ENCODE measurements at places on chromosomes 1 and 21. TPM values are rescaled to one million over a fixed set of nuclear protein-coding genes. Genes with fewer than 3 reads are reported as not detected.
A peak's percentile ranks its signal among the peaks of the same experiment; 100 is the strongest.

Gene KCNE1
- total RNA-seq: 0.27 TPM

Gene PSMD4
- 194 TPM for total RNA-seq

GRCh38 chr21:44823179-44823660 is 5.4 kb upstream of the SUMO3 start:
- no peak for DNase-seq

DNA sequence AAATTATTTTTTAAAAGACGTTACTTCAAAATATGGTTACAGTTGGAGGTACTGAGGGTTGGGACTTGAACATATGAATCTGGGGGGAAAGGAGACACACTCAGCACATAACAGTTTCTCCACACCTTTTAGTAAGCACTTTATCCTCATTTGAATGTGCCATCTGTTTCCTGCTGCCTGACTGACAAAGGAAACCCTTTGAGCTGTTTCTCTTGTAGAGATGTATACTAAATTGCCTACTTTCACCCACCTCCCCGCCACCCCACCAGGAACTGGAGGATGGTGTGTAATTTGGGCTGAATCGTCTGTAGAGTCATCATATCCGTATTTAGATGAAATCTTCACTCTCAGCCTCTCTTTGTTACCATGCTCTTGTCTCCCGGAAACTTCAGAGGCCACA is 108.1 kb downstream of the KAZN start:
- DNase-seq: peak; percentile 92

DNA sequence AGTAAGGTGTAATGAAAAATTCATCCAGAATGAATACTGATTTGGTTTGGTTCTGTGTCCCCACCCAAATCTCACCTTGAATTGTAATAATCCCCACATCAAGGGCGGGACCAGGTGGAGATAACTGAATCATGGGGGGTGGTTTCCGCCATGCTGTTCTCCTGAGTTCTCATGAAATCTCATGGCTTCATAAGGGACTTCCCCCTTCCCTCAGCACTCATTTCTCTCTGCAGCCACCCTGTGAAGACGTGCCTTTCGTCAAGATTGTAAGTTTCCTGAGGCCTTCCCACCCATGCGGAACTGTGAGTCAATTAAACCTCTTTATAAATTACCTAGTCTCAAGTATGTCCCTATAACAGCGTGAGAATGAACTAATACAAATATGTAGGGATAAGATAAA is 5.5 kb upstream of the SYNJ1 start:
- no peak for DNase-seq

DNA sequence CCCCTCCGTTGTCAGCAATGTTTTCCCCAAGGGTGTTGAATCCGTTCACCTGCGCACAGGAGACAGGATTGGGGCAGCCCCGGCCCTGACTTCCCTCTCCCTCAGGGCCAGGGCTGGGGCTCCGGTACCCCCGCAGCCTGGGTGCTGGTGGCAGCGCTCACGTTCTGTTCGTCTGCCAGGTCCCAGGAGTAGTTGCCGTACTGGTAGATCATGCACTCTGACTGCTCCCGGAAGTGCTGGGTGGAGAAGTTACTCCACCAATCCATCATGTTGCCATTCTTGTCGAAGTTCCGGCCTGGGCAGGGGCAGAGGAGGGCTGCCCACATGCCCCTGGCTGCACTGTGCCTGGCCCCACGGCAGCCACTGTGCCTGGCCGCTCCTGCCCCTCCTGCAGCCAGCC is 6.1 kb downstream of the PRXL2B start:
- DNase-seq: no peak

- no peak for DNase-seq
These were observed 17.7 kb upstream of the CLSTN1 start for GRCh38 chr1:9841460-9841859.

DNA sequence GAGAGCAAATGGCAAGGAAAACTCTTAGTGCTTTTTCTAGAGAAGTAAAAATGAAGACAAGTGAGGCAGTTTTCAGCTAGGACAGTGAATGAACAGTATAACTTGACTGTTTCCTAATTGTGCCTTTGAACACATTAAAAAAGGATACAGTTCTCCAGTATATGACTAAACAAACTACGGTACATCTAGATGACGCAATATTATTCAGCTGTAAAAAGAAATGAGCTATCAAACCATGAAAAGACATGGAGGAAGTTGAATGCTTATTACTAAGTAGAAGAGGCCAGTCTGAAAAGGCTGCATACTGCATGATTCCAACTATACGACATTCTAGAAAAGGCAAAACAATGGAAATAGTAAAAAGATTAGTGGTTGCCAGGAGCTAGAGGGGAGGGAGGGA is 206.3 kb downstream of the SIPA1L2 start:
- no peak for DNase-seq

GRCh38 chr1:21885236-21886037 is 51.7 kb downstream of the HSPG2 start:
- DNase-seq: no peak

- DNase-seq: no peak
These were observed 145.6 kb downstream of the NFIA start for GRCh38 chr1:61227857-61228550.

- DNase-seq: no peak
These were observed 20.9 kb upstream of the PDXK start for GRCh38 chr21:43697758-43698643.

DNA sequence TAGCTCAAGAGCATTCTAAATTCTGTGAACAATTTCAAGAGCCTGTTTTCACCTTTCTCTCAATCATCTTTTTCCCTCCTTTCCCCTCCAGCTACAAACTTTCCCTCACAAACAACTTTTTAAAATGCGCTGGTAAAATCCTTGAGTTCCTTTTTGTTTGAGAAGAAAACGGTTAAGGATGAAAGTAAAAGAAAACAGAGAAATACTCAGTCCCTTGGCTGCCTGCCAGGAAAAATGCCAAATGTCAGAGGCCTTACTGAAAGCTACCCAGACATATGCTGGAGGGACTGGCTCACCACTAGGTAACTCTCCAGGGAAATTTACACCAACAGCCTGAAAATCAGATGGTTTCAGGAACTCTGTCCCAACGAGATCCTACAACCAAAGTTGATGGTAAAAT is 11.0 kb upstream of the SERBP1 start:
- peak; percentile 57 for DNase-seq

All from hematopoietic multipotent progenitor cell (in vitro differentiated cells).